Panc1 (cell line): ENCODE measurements at places on chromosomes 12 and 14. TPM values are rescaled to one million over a fixed set of nuclear protein-coding genes. Genes with fewer than 3 reads are reported as not detected.

- no peak for DNase-seq
Observed at GRCh38 chr12:75564398-75564797, 53.0 kb upstream of the KRR1 start.

GRCh38 chr14:61513986-61514830 lies 181.1 kb upstream of the HIF1A start:
- no peak for DNase-seq

DNA sequence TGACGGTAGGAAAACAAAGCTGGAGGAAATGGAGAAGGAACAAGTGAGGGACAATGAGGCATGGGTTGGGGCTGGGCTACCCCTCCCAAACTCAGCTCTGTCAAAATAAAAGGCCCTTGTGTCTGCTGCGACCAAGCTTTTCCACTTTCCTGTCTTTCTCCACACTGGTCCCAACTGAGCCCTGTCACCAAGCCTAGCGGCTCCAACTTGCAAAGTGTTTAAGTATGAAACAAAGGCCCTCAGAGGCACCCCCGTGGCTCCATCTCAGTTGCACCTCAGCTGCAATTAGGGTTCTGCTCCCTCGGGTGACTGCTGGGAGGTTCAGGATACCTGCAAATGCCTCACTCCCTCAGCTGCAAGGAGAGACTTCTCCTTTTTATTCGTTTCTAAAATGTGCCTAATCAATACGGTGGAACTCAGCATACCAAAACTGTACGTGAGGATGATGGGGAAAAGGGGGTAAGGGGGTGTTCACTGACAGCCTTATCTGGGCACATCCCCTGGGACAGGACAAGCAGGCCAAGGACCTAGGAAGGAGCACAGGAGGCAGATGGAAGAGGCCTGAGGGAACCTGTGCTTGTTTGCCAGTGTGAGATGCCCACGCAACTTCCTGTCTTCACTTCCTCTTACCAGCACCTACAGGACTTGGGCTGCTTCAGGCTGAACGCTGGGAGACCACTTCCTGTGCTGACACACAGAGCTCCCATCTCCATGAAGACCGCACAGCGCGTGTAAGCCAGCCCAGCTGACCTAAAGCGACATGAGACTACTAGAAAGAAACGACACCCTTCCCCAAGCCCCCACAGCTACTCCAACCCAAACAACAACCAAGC lies 8.9 kb downstream of the VAMP1 start:
- no peak for DNase-seq

DNA sequence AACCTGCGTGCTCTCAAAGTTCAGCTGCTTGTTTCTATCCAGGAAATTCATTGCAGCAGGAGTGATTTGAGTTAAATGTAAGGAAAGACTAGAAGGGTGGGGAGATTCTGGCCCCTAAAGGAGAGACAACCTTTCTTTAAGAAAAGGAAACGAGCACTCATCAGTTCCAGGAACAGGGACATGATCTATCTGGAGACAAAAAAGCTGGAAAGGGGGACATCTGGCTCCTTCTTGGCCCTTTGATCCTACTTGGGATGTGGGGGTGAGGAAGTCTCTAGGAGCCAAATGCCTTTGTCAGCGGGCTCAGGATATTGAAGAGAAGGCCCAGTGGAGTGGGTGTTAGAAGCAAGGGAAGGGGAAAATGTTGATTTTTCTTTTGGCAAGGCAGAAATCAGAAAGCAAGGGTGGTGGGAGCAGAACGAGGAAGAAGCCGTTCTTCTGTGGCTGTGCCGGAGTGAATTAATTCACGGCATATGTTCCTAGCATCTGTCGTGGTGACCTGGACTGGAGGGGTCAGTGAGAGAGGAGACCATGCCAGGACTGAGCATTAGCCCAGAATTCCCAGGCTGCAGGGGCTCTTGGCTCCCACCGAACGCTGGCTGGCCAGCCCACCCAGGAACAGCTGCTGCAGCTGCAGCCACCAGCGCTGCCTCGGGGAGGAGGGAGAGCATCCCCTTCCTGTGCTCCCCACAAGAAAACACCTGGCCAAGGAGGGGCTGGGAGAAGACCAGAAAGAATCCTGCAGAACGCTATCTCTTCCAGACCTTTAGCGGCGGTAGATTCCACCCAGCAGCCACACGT lies 62.8 kb upstream of the GPATCH2L start:
- DNase-seq, result no peak

GRCh38 chr12:104358353-104359003 lies 54.9 kb downstream of the EID3 start:
- peak; percentile 67 for DNase-seq

DNA sequence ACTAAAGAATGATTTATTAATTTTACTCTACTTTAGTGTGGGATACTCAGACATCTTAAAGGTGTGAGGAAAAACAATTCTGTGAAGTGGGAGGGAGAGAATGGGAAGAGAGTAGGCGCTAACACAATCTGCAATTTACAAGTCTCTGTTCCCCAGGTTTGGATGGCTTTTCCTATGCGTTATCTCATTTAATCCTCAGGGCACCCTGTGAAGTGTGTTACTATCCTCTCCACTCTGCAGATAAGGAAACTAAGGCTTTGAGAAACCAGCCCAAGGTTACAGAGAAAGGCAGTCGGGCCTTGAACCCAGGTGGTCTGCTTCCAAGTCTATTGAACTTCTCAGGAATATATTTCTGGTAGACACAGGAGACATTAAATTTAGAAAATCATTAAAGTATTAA lies 36.2 kb upstream of the TUBA1C start:
- DNase-seq, result no peak

- DNase-seq, result no peak
Observed at GRCh38 chr14:54743382-54743781, 159.2 kb downstream of the GCH1 start.

DNA sequence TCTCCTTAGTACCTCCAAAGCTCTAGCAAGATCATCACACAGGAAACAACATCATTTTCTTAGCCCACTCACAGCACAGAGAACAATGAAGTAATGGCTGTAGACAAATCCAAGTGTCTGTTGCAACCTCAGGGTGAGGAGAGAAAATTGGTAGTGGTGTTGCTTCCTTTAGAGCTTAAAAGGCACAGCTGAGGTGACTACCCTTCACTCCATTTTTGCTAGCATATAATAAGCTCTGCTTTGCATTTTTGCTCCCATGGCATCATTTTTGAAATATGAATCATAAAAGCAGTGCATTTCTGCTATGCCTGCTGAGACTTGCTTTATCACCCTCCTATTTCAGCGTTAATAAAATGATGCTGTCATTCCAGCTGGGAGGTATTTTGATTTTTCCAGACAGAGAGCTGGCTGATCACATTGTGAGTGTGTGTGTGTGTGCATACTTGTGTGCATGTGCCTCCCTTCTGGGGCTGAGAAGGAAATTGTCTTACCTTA lies 18.5 kb upstream of the PCNX1 start:
- no peak for DNase-seq

GRCh38 chr12:58387199-58387598 lies 445.8 kb downstream of the ATP23 start:
- DNase-seq, result no peak

GRCh38 chr14:92514844-92515514 lies 1.4 kb downstream of the RIN3 start:
- DNase-seq, result no peak

DNA sequence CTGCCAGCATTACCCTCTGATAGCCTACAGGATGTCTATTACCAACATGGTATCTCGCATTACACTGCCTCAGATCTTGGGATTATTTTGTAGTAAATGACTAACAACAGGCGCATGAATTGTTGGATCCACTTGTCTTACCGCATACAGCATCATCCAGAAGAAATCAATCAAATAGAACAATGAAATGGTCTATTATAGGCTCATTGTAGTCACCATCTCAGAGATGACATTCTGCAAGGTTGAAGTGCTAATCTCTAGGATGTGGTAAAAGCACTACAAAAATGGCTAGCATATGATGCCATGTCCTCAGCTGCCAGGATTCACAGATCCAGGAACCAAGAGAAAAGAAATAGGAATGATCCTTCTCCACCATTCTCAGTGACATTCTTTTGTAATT lies 52.0 kb downstream of the WASHC3 start:
- no peak for DNase-seq

- no peak for DNase-seq
Observed at GRCh38 chr12:15796493-15797141, 7.4 kb upstream of the EPS8 start.

- DNase-seq, result no peak
Observed at GRCh38 chr14:75558440-75558839, 20.0 kb upstream of the FLVCR2 start.

KRT85 gene
- total RNA-seq, result not detected

RASSF9 gene
- 0.33 TPM for total RNA-seq

CELA1 gene
- not detected for total RNA-seq
